ENCODE measurements at places on chromosomes 13 and 19.

DNA sequence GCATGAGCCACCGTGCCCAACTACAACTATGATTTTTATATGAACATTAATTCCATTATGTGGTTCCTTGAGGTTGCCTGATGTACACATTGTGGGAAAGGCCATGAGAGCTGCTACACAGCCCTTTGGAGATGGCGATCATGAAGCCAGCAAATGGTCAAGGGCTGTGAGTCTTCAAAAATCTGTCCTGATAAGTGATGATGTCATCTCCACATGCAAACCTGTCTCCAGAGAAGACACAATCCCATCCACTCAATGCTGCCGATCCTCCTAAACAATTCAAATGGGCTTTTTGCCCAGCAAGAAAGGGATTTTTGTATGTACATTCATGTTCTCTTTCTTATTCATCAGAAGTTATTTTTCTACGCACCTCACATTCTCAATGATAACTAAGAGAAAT is 17.6 kb downstream of the SIGLEC7 start:
- DNase-seq = no peak

DNA sequence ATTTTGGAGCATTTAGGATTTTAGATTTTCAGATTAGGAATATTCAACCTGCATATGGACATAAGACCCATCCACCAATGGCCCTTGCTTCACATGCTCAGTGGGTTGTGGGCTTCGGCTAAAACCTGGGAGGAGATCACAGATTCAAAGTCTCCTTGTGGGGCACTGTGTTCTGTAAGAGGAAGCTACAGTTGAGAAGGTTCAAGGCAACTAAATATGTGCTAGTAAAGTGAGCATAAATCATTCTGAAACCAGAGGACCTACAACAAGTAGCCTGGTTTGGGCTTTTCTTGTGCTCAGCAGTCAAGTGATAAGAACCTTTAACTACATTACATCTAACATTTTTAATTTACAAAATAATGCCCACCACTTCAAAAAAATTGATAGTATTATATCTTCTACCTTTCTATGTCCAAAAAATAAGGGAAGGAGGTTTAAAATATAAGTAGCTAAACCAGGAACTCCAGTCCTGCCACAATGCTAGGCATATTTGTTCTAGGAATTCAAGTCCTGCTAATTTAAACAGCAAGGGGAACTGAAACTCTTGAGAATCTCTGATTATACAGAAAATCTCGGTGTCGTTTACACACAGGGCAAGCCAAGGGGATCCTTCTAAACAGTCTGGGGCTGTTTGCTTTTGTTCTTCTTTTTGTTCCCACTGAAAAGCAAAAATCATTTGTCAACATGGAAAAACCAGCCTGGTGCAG is 36.6 kb downstream of the FOXO1 start:
- DNase-seq = no peak

DNA sequence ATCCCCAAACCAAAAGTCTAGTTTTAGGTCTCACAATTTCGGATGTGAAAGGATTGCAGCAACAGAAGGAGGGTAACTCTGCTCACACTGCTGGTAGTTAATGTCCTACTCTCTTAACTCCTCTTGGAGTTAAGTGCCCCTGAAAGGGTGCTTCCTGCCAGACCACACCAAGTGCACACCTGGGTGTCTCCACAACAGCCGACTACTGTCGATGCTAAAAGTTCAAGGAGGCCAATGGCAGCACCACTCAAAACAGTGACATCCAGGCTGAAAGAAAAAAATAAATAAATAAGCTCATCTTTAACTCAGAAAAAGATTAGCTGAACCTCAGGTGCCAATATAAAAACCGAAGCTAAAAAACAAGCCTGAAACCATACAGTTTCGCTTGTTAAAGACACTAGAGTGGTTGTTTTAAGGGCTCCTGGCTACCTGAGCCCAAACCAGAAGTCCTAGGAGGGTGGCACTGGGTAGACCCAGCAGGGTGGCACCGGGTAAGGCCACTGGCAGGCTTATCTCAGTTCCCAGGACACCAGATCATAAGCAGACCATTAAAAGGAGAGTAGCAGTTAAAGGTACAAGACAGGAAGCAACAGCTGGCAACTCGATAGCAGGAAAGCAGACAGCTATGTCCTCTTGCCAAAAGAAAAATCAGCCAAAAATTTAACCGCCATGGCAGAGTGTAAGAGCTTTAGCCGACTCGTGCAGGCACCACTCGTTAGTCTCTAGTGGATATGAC is 39.3 kb downstream of the BRD4 start:
- no peak for DNase-seq

- DNase-seq = no peak
These were observed 884.3 kb upstream of the PCDH20 start for GRCh38 chr13:62299988-62300387.

DNA sequence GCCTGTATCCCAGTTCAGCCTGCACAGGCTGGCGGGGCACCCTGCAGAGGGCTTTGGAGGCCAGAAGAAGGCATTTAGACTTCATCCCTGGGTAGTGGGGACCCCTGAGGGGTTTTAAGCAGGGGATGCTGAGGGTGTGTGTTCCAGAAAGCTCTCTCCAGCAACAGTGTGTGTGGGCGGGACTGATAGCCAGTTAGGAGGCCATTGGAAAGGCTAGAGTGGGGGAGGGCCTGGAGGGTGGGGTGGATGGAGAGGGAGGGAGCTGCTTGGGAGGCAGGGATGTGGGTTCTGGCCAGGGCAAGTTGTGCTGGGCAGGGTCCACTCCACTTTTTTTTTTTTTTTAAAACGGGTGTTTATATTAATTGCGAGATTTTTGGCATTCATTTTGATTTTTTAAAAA is 28.3 kb downstream of the LYL1 start:
- no peak for DNase-seq

DNA sequence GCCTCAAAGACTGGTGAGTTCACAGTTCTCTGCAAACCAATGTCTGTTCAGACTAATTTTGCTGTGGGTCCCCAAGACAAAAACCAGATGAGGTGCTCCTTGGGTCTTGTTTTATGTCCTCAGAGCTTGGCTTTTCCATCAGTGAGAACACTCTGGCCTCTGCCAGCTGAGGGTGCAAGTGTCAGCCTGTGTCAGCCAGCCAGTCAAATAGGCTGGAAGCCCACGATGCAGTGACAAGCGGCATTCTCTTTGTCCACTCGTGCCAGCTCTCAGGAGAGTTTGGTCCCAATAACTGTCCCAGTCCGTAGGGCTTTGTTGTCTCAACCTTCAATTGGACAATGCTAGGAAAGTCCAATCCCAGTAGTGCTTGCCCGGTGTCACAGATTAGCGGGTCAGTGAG is 9.4 kb upstream of the AKT2 start:
- no peak for DNase-seq

DNA sequence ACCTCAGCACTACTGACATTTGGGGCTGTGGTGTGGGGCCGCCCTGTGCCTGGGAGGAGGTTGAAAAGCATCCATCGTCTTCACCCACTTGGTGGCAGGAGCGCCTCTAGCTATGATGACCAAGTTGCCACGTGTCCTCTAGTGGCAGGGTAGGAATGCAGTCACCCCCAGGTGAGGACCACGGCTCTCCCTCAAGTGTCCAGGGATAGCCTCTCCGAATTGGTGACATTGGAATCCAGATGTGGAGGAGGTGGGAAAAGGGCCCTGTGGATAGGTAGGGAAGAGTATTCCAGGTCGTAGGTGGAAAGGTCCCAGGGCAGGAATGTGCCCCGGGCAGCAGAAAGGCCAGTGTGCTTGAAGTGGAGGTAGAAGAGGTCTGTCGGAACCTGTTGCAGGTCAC is 37.6 kb downstream of the ARHGEF18 start:
- DNase-seq = no peak

GRCh38 chr19:1492474-1493006 is 1.6 kb downstream of the REEP6 start:
- DNase-seq = no peak

GRCh38 chr13:106533943-106534638 is 1.4 kb downstream of the EFNB2 start:
- peak; percentile 82 for DNase-seq

DNA sequence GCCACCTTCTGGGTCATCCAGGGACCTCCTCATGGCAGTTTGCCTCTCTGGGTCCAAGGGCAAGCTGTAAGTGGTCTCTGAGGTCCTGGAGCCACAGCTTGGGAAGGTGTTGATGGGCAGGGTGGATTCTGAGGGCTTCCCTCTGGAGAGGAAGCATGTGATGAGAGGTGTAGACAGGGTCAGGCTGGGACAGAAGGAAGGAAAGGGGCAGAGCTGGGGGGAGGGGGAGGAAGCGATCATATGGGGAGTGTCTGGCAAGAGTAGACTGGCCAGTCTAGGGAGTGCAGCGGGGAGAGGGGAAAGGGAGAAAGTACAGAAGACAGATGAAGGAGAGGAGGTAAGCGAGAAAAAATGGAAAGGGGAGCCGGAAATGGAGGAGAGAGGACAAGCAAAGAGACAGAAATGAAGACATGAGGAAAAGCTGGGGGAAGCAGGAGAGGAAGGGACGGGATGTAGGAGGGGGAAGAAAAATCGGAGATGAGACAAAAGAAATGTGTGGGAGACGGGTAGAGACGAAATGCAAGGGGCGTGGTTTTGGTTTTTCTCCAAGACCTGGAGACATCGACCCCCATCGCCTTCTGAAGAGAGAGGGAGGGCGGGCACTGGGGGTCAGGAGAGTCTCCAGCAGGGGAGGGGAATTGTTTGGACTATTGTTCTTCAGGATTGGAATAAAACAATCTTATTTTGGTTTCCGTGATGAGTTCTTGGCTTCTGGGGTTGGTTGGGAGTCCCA is 26.6 kb downstream of the ZSWIM9 start:
- DNase-seq = peak; percentile 7

DNA sequence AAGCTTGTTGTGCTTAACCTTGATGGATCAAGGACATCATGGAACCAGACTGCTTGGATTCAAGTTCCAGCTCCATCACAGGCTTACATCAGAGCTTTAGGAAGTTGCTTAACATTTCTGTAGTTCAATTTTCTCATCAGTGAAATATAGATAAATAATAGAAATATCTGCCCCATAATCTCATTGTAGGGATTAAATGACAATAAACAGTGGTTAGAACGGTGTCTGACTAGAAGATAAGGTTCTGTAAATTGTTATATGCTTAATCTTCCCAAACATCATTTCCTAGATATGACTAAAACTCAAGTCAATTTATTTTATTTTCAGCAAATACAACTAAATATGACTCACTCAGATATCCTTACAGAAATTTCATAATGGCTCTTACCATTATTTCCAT is 83.5 kb downstream of the SLITRK1 start:
- peak; percentile 47 for DNase-seq

DNA sequence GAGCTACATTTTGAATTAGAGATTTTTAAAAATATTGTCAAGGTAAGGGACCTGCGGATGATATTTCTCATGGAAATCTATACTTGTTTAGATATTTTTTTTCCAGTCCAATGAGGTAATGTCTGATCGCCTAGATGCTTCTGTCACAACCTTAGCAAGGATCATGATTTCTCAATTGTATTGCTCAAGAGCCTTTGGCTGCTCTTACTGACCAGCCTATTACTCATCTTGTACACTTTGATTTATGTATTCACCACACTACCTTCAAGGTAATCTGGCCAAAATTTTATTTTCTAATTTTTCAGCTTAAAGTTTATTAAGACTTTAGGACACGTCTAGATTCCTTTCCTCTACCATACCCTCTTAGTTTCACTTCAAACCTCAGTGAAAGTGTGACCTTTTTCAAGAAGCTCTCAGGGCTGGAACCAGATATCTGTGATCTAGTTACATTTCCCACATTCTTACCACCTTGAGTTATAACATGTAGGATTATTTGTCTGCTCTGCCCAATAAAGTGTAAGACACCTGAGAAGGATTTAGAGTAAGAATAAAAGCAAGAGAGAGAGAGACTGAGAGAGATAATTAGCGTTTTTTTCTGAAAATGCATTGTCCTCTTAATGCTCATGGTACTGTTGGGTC is 197.1 kb downstream of the ITGBL1 start:
- peak; percentile 95 for DNase-seq

GRCh38 chr13:74289861-74290773 is 155.9 kb upstream of the KLF12 start:
- peak; percentile 98 for DNase-seq

GRCh38 chr13:45447050-45447661 is 17.6 kb upstream of the COG3 start:
- DNase-seq = no peak

- peak; percentile 15 for DNase-seq
These were observed 1.6 kb downstream of the ELAVL3 start for GRCh38 chr19:11479090-11479897.

- no peak for DNase-seq
These were observed 197.6 kb downstream of the DNAJC15 start for GRCh38 chr13:43220873-43221595.

DNA sequence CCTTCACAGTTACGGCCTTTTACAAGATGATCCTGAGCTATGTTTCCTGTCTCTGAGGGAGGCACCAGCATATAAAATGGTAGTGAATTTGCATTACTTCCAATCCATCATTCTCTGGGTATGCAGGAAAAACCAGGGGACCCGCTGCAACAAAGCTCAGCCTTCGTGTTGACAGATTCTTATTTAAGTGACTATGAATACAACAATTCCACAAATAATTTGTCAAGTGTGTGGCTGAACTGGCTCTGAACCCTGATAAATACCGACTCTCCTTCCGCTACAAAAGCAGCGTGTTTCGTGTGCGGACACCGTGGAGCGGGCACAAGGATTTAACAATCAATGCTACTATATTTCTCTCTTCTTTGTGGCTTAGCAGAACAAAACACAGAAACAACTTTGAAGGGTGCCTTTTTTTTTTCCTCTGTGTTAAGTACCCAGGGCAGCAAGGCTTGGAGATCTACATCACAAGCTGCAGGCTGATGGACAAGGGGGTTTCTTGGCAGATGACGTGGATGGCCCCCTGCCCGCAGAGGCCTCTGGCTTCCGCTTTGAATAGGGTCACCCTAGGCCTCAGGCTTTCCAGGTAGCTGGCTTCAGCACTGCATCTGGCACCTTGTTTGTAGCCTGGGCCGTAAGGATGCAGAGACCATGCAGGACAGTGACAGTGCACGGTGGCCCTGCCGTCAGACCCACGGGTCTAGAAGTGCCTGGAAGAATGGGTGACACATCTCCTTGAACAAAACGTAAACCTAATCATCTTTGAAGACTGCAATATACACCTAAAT is 280.5 kb upstream of the TSHZ3 start:
- no peak for DNase-seq

DNA sequence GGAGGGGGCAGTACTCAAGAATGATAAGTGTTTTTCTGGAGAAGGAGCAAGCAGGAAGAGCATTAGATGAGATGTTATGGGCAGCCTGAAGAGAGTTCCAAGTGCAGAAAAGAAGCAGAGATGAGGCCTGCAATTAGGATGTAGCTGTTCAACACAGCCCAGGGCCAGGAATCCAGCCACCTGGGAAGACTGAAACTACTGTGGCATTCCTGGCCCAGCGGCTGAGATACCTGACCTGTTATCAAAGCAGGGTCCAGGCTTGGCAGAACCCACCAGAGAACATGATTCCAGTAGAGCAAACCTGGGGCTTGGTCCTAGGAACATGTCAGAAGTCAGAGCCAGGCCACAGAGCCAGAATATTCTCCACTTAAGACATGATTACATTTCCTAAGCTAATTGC is 73.3 kb upstream of the LRCH1 start:
- DNase-seq = no peak

- no peak for DNase-seq
These were observed 4.4 kb upstream of the FAM187B start for GRCh38 chr19:35232912-35233311.

- DNase-seq = no peak
These were observed 9.7 kb upstream of the FUT2 start for GRCh38 chr19:48686088-48686487.

GRCh38 chr13:59846845-59847620 is 316.7 kb downstream of the DIAPH3 start:
- DNase-seq = peak; percentile 33
